ENCODE measurements at places on chromosomes 11 and 22.
A peak's percentile ranks its signal among the peaks of the same experiment; 100 is the strongest.

GRCh38 chr11:9941991-9942390, 278.1 kb downstream of the SWAP70 start:
- DNase-seq, result no peak

- no peak for DNase-seq
Measured at GRCh38 chr11:134464196-134464595, 52.2 kb upstream of the B3GAT1 start.

GRCh38 chr11:32713496-32713895, 81.0 kb downstream of the CCDC73 start:
- DNase-seq, result no peak

DNA sequence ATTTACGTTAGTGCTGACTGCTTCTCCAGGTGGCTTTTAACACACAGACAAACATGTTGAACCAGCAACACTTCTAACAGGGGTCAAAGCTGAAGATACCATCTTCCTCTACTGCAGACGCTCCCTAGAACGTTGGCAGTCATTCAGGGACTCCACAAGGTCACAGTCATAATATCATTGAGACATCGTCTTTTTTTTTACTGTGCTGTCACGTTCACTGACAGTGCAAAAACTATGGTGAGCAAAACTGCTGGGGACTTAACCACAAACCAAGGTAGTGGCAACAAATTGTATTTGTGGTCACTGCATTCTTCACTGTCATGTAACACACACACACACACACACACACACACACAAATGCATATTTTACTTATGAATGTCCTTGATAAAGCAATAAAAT, 244.9 kb downstream of the CASP12 start:
- peak; percentile 14 for DNase-seq

- no peak for DNase-seq
Measured at GRCh38 chr11:33940538-33940815, 48.6 kb upstream of the LMO2 start.

GRCh38 chr11:90242894-90243416, 20.1 kb upstream of the CHORDC1 start:
- DNase-seq, result no peak

GRCh38 chr22:17990942-17991341, 33.4 kb downstream of the MICAL3 start:
- DNase-seq, result no peak

DNA sequence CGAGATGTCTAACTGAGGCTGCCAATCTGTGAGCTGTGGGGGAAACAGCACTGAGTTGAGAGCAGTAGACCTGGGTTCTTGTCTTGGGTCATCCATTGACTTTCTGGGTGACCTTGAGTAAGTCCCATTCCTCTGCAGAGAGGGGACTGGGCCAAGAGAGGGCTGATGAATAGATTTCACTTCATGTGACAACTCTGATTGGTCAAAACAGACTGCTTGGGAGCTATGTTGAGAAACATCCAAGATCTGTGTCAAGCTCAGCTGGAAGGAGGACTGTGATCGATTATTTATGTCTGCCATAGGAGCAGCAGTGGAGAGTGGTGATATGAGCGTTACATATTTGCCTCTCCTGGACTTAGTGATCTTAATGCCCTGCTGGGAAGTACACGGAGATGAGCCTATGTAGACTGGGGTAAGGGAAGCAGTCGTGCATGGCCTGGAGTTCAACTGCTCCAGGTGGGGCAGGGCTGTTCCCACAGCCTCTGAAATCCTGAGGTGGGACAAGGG, 47.7 kb downstream of the OTOG start:
- DNase-seq, result no peak

GRCh38 chr11:2795491-2795991, 90.0 kb downstream of the CDKN1C start:
- no peak for DNase-seq

DNA sequence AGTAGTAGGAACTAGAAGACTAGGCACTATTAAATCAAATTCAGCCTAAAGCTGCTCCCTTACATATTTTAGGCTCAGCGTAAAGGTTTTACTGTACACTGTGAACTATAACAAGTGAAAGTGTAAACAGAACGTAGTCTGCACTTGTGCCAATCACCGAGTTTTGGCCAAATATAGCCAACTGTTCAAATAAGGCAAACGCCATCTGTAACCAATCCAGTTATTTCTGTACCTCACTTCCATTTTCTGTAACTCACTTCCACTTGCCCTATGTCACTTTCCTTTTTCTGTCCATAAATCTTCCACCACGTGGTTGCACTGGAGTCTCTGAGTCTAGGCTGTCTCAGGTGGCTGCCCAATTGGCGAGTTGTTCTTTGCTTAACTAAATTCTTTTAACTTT, 2132.2 kb downstream of the LRRC4C start:
- no peak for DNase-seq

- DNase-seq, result no peak
Measured at GRCh38 chr11:28137832-28138231, 29.6 kb downstream of the METTL15 start.

DNA sequence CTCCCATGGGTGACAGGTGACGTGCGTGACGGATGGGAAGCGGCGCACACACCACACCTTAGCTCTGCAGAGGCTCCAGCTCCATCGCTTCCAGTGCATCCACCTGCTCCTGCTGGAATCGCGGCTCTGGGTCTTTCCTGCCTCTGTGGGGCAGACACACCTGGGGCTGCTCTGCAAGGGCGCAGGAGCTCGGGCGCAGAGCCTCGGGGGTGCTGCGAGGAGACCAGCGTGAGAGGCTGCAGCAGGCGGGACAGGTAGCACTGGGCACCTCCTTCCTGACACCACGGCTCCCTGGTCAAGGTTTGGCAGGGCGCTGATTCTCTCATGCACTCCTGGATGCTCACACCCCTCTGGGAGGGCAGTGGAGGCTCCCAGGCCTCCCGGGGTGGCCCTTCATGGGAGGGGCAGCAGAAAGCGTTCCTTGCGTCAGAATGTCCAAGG, 1494.3 kb downstream of the BRD1 start:
- DNase-seq, result no peak

- DNase-seq, result peak; percentile 51
Measured at GRCh38 chr11:9771071-9771511, 107.2 kb downstream of the SWAP70 start.

GRCh38 chr11:126355926-126356897, 726 bp downstream of the ST3GAL4 start:
- DNase-seq, result peak; percentile 49

DNA sequence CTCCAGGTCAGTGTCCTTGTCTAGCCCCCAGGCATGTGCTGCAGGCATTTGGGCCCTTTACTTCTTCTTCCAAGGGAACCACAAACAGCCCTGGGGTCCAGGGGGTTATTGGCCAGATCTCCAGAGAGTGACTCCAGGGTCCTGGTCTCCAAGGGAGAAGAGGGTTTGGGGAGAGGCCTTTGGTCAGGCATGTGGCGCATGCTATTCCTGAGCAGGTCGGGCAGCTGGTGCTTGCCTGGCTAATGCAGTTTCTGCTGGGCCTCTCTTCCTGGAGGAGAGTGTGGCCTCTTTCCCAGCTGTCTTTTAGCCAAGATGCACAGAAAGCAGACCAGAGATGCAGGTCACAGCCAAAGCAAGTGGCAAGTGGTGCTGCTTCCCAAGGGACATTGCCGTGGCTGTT, 3.8 kb upstream of the RFPL2 start:
- no peak for DNase-seq

DNA sequence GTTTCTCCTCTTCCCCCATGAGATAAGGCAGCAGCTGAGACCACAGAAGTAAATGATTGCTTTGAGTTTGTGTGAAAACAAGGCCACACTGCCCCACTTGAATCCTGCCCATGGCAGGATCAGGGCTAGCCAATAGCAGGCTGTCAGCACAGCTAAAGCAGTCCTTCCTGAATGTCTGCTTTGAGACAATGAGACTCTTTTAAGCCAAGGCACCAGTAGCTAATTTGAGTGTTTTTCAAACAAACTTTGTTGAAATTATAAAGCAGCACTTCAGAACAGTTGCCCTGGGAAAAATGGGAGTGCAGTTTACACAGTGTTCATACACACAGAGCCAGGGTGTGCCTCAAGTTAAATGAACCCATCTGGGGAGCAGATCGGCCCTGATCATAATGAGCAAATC, 103.5 kb upstream of the OR5AK2 start:
- no peak for DNase-seq

DNA sequence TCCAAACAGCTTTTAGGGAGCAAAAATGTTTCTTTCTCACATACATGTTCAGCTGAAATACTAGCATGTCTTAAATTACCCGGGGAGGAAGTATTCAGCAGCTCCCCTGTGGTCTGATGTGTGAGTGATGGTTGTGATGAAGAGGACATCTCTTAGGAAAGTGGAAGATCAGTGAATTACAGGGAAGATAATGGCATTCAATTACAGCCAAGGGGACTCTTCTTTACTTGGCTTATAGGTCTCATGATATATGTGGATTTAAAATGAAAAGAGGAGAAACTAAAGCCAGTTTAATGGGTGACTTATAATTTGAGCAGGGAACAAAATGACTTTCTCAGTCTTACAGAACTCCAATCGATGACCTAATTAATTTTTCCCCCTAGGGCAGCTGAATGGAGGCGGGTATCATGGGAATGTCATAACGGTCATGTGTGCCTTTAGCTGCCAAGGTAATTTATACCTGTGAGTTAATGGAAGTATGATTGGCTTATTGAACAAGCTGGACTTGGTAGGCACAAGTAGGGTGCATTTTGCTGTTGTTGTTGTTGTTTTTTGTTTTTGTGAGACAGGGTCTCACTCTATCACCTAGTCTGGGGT, 198.8 kb downstream of the HIPK3 start:
- no peak for DNase-seq

- no peak for DNase-seq
Measured at GRCh38 chr11:112392904-112393303, 132.2 kb upstream of the PLET1 start.

DNA sequence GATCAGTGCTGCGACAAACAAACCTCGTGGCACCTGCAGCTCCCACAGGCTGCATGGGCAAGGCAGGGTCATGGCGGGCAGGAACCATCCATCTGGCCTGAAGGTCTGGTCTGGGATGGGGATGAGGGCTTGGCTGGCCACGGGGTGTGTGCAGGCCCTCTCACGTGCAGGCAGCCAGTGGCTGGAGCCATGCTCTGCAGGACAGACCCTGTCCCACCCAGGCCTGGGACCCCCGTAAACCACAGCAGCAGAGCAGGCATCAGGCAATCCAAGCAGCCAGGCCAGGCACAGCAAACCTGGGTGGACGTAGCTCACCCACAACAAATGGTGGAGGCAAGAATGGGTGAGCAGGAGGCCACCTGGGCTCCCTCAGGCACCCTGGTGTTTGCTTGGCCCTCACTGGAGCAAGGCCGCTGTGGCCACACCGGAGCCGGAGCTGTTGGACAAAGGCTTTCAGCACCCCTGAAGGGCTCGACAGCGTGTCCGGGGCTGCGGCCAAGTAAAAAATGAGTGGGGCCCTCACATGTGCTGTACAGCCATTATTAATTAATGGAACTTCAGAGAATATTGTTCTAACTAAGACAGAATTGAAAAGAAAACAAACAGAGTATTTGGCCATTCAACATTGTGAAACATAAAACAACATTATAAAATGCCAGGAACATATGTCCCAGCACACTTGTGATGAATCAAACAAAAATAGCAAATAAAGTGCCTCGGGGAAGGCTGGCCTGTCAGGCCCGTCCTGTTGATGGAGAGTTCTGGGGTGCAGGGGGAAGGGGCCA, 24.0 kb upstream of the GNB1L start:
- peak; percentile 61 for DNase-seq

- DNase-seq, result peak; percentile 80
Measured at GRCh38 chr11:113505541-113506375, 30.6 kb upstream of the DRD2 start.

DNA sequence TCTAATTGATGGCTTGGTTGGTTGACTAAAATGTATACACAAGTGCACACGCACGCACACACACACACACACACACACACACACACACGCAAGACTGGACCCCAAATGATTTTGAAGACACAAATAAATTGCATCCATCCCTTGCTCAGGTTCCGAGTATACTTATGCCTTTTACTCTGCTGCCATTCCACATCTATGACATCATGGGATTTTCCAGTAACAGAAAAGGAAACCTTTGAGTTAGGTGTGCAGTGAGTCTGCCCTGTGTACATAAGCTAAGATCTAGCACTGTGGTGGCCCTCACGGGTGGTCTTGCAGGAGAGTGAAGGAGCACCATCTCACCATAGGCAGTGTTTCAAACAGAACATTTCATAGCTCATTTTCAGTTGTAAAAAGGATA, 20.5 kb upstream of the LARGE1 start:
- DNase-seq, result no peak

DNA sequence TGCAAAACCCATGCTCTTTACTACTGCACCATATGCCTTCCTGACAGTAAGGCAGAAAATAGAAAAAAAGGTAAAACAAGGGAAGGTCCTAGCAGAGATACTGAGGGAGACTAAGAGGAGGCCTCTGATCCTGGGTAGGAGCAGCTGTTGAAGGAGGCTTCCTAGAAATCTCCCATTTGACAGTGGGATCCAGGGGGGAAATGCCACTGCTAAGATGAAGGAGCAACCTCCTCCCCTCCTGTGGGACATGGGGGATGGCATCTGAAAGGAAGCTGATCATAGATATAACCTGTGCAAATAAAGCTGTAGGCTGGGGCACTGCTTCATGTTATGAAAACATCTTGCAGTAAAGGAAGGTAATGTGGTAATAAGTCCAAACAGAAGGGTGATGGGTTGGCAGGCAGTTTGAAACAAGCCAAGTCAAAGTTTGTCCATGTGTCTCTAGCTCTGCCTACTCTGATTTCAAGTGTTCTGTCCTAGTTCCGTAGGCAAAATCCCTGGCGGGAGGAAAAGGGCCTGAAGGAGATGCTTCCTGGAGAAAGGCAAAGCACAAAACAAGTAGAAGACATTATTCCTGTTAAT, 86.7 kb upstream of the EED start:
- no peak for DNase-seq

GRCh38 chr11:66744485-66745355, 15.7 kb upstream of the SPTBN2 start:
- peak; percentile 44 for DNase-seq

GRCh38 chr11:125315079-125315740, 150.7 kb downstream of the PKNOX2 start:
- DNase-seq, result no peak

DNA sequence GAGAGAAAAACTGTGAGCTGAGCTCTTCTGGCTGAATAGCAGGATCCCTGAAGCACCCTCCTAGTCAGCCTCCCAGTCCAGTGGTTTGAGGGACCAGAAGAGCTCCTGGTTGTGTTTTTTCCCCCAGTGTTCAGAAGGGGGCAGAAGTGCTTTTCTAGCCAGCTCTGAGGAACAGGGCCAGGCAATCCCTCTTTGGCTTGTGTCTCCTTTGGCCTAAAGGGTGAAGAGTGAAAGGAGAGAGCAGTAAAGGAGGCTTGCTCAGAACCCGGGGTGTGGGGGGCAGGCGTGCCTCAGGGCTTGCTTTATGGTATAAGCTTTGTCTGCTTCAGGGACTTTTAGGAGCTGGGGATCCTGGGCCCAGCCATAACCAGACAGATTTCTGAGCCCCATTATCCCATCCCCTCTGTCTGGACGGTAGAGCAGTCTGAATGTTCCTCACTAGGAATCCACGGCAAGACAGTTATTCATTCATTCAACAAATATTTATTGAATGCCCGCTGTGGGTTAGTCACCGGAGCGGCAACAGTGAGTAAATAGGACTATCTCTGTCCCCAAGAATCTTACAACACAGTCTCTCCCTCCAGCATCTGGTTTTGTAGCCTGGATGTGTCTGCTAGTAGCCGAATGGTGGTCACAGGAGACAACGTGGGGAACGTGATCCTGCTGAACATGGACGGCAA, 14.5 kb downstream of the ACP2 start:
- peak; percentile 80 for DNase-seq

All from AG10803 (cell line).